ENCODE measurements at places on chromosomes 16 and 17. TPM values are rescaled to one million over a fixed set of nuclear protein-coding genes. Genes with fewer than 3 reads are reported as not detected.

MYLK3 gene
- 1.6 TPM for total RNA-seq

ERN1 gene
- total RNA-seq = 20.6 TPM

GINS2 gene
- total RNA-seq = 14.8 TPM

CACNG5 gene
- not detected for total RNA-seq

KRTAP3-1 gene
- total RNA-seq = 1.3 TPM

GPR142 gene
- total RNA-seq = not detected

HEATR9 gene
- not detected for total RNA-seq

DNA sequence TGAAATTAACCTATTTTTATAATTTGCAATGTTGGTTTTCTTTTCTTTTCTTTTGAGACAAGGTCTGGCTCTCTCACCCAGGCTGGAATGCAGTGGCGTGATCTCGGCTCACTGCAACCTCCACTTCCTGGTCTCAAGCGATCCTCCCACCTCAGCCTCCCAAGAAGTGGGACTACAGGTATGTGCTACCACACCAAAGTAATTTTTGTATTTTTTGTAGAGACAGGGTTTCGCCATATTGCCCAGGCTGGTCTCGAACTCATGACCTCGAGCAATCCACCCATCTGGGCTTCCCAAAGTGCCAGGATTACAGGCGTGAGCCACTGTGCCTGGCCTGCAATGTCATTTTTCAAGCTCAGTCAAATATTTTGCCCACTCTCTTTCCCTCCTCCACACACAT lies 36.0 kb downstream of the MYH11 start:
- H3K27me3 ChIP-seq = peaks cover 56% of the 10 kb centered on the region
- H3K27ac ChIP-seq = no peak overlapping the region
- no peak for DNase-seq
- H3K4me1 ChIP-seq = no peaks in the 10 kb centered on the region

DNA sequence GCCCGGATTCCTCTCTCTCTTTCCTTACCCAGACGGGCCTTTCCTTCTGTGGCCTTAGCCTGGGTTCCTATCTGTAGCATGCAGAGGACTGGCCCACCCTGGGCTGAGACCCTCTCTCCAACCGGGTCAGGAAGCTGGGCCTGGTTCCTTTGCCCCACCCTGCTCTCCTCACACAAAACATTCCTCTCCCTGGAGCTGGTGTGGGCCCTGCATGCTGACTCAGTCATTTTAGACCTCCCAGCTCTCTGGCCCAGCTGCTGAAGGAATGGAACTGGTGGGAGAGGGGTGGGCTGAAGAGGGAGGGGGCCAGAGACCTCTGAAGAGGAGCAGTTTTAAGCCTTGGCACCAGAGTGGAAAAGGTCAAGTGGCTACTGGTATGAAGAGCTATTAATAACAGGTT lies 957 bp downstream of the MYL4 start:
- no peaks in the 10 kb centered on the region for H3K36me3 ChIP-seq
- DNase-seq = no peak
- peaks cover 11% of the 10 kb centered on the region for H3K4me1 ChIP-seq
- no peak overlapping the region for H3K27ac ChIP-seq

DNA sequence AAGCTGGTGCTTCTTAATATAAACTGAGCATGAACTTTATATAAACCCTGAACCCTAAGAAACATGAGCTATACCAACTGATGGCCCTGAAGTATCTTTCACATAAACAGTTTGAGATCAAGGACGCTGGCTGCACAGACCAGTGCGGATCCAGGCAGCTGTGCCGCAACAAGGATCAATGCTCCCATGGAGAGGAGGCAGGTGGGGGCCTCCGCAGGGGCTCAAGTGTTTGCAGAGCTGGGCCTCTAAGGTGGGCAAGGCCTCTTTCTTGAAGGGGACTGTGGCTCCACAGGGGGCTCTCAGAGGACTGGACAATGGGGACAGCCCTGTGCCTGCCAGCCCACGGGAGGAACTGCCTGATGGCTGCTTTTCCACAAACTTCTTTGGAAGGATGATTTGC lies 46.0 kb downstream of the NDEL1 start:
- DNase-seq = no peak
- H3K27ac ChIP-seq = no peak overlapping the region
- H3K27me3 ChIP-seq = no peaks in the 10 kb centered on the region
- no peak overlapping the region for H3K4me3 ChIP-seq
- no peaks in the 10 kb centered on the region for H3K4me1 ChIP-seq

- H3K27me3 ChIP-seq = peaks cover 37% of the 10 kb centered on the region
- H3K4me3 ChIP-seq = no peak overlapping the region
- no peaks in the 10 kb centered on the region for H3K36me3 ChIP-seq
- H3K27ac ChIP-seq = no peak overlapping the region
- DNase-seq = no peak
These were observed 121.1 kb upstream of the HSBP1 start for GRCh38 chr16:83686726-83687125.

GRCh38 chr16:86534779-86535615 lies 20.0 kb downstream of the MTHFSD start:
- H3K36me3 ChIP-seq = peaks cover under 1% of the 10 kb centered on the region
- no peak for DNase-seq
- no peak overlapping the region for H3K27ac ChIP-seq
- no peak overlapping the region for H3K4me3 ChIP-seq

GRCh38 chr16:57394444-57394843 lies 10.1 kb upstream of the CCL17 start:
- H3K4me1 ChIP-seq = peaks cover 2% of the 10 kb centered on the region
- no peak overlapping the region for H3K4me3 ChIP-seq
- no peak overlapping the region for H3K27ac ChIP-seq
- no peak for DNase-seq

DNA sequence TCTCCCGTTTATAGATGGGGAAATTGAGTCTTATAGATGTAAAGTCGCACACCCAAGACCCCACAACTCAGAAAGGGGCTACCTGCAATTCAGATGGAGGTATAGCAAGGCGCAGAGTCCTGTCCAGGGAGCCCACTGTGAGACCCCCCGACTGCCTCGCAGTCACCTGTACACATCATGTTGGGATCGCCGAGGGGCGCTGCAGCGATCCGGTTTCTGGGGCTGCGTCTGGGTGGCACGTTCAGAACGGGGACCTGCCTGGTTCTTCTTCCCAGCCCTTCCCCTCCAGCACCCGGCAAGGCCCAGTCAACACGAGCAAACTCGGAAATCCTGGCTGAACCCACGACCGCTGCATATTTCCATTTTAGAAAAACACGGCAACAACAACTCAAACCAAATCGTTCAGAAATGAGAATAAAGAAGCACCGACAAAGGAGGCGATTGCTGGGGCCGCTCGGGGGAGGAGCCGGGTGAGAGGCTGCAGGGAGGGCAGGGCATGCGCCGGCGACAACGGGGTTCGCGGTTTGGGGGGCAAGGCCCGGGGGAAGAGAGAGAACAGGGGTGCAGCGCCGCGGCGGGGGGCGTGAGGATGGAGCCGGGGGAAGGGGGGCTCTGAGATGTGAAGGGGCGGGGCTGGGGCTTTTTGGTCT lies 643 bp downstream of the HSDL1 start:
- peaks cover 7% of the 10 kb centered on the region for H3K36me3 ChIP-seq
- peak; percentile 50 for DNase-seq
- peaks cover 9% of the 10 kb centered on the region for H3K27me3 ChIP-seq
- peaks cover 11% of the 10 kb centered on the region for H3K4me1 ChIP-seq

GRCh38 chr16:68717684-68718083 lies 19.4 kb upstream of the CDH1 start:
- no peaks in the 10 kb centered on the region for H3K4me1 ChIP-seq
- H3K4me3 ChIP-seq = no peak overlapping the region
- no peaks in the 10 kb centered on the region for H3K27me3 ChIP-seq
- H3K36me3 ChIP-seq = peaks cover 2% of the 10 kb centered on the region
- no peak for DNase-seq

DNA sequence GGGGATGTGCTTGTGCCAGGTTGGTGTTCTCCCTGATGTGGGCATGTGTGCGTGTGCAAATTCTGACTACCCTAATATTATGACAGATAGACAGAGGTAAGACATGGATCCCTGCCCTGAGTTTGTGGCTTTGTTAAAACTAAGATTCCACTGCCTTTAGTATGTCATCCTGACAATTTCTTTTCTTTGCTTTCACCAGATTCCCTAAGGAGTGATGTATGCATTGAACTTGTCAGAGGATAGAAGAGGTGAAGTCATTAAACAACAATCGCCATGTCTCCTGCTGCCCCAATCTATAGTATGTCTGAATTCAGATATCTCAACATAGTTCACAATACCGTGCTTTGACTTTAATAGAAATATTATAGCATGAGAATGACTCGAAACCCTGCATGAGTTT lies 137.1 kb upstream of the ELAC2 start:
- H3K27me3 ChIP-seq = no peaks in the 10 kb centered on the region
- no peak for DNase-seq
- no peaks in the 10 kb centered on the region for H3K36me3 ChIP-seq
- H3K4me1 ChIP-seq = no peaks in the 10 kb centered on the region
- H3K27ac ChIP-seq = no peak overlapping the region

DNA sequence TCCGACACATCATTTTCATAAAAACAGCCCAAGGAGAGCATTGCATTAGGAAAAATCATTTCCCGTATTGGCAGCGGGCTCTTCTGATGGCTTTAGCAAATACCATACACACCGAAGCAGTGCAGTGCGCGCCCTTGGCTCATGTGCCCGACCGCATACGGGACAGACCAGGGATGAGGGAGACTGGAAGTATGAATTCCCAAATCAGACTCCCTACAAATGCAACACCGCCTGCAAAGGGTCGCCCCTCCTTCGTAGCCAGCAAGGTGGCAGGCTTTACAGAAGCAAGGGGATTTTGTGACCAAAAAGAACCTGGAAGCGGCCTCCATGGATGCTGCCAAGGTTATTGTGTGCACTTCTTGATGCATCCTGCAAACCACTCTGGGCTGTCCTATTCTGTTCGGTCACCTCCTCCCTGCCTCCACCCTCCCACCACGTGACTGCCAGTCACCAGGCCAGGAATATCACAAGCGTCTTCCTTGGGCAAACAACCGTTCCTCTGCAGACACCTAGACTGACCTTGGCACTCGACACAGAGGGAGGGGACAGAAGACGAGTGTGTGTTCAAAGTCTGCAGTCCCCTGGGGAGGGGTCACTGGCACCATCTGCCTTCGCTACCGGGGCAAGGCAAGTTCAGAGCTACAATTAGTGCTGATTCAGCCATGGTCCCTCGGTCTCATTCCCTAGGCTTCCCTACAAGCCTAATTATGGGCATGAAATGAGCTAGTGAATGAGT lies 460.4 kb downstream of the SLC39A11 start:
- no peaks in the 10 kb centered on the region for H3K27me3 ChIP-seq
- DNase-seq = no peak
- H3K36me3 ChIP-seq = peaks cover 8% of the 10 kb centered on the region
- peaks cover 23% of the 10 kb centered on the region for H3K4me1 ChIP-seq
- no peak overlapping the region for H3K4me3 ChIP-seq
- H3K27ac ChIP-seq = peak overlapping the region; percentile 89

- no peak for DNase-seq
- H3K36me3 ChIP-seq = no peaks in the 10 kb centered on the region
- H3K4me3 ChIP-seq = no peak overlapping the region
- no peaks in the 10 kb centered on the region for H3K4me1 ChIP-seq
These were observed 15.6 kb upstream of the CLEC10A start for GRCh38 chr17:7095625-7096024.

DNA sequence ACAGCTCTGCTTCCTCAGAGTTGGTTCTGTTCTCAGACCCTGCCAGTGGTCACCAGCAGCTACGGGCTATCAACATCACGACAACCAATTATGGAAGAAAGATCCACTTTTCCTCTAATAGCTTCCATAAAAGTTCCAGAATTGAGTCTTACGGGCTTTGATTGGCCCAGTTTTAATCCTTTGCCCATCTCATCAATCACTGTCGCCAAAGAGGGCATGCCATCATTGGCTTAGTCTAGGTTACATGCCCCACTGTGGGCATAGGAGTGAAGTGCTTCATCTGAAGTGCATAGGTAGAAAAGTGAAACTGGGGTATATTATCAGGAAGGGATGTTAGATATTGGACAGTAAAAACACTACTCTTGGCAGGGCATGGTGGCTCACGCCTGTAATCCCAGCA lies 76.6 kb upstream of the DHX40 start:
- peaks cover 18% of the 10 kb centered on the region for H3K4me1 ChIP-seq
- no peaks in the 10 kb centered on the region for H3K27me3 ChIP-seq
- H3K36me3 ChIP-seq = no peaks in the 10 kb centered on the region
- no peak for DNase-seq
